Heart left ventricle (tissue), 16 donors: ENCODE measurements at places on chromosomes 3 and 15. TPM values are rescaled to one million over a fixed set of nuclear protein-coding genes. Genes with fewer than 3 reads are reported as not detected.

DNA sequence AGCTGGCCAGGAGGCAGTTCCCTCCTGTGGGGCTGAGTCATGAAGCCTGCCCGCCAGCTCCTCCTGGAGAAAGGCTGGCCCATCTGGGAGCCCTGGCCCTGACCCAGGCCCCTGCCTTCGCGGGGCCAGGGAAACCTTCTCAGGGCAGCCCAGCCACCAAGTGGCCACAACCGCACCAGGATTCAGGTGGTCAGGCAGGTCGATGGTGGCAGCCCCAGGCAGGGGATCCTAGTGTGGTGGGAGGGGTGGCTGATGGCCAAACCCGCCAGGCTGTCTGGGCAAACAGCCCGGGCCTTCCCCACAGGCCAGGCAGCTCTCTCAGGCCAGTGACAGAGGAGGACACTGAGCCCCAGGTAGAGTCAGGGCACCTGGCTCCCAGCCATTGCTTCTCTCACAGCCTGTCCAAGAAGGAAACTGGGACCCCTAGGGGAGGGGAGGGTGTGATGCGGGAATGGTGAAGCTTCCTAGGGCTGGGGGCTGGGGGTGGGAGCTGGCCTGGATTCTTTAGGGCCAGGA, 1.2 kb downstream of the TWF2 start:
- peaks cover 66% of the 10 kb centered on the region for H3K4me1 ChIP-seq
- peak overlapping the region; percentile 97 for H3K4me3 ChIP-seq
- peak; percentile 78 for DNase-seq

DNA sequence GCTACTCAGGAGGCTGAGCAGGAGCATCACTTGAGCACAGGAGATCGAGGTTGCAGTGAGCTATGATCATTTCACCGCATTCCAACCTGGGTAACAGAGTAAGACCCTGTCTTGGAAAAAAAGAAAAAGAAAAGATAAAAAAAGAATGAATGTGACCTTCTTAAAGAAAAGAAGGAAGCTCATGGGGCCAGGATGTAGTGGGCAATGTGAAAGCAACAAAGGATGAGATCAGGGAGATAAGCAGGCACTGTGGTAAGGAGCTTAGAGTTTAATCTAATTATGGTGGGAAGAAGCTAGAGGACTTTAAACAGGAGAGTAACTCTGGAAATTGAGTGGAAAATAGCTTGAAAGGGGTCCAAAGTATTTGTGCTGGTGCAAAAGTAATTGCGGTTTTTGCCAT, 231.6 kb upstream of the UBE2E2 start:
- DNase-seq, result no peak
- no peak overlapping the region for H3K4me3 ChIP-seq
- no peaks in the 10 kb centered on the region for H3K36me3 ChIP-seq
- H3K4me1 ChIP-seq, result no peaks in the 10 kb centered on the region
- no peak overlapping the region for H3K27ac ChIP-seq

GRCh38 chr3:18808429-18808828, 339.9 kb upstream of the KCNH8 start:
- no peaks in the 10 kb centered on the region for H3K27me3 ChIP-seq
- H3K4me3 ChIP-seq, result no peak overlapping the region
- no peaks in the 10 kb centered on the region for H3K4me1 ChIP-seq
- DNase-seq, result no peak
- no peaks in the 10 kb centered on the region for H3K36me3 ChIP-seq

DNA sequence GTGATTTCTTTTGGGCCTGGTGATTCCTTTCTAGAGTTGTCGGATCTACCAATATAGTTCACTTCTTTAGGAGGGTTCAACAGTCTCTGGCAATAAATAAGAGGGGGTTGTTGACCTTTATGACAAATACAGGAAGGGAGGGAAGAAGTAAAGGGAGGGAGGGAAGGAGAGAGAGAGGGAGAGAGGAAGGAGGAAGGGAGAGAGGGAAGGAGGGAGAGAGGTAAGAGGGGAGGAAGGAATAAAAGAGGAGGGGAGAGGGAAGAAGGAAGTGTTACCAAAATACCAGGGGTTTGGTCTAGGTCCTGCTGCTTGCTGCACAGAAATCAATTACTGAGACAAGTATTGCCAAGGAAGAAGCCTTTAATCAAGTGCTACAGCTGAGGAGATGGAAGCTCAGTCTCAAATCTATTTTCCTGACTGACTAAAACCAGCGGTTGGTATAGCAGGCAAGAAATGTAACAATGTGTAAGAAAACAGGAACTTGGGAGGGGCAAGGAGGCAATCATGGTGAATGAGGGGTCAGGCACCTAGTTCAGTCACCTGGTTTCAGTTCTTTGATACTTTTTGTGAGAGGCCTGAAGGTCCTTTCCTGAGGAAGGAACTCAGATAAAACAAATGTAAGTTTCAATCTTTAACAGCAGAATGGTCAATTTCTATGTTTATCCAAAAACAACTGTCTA, 14.1 kb upstream of the TMEM40 start:
- no peak for DNase-seq
- no peaks in the 10 kb centered on the region for H3K27me3 ChIP-seq
- H3K27ac ChIP-seq, result no peak overlapping the region
- H3K36me3 ChIP-seq, result no peaks in the 10 kb centered on the region
- no peak overlapping the region for H3K4me3 ChIP-seq
- no peaks in the 10 kb centered on the region for H3K4me1 ChIP-seq

DNA sequence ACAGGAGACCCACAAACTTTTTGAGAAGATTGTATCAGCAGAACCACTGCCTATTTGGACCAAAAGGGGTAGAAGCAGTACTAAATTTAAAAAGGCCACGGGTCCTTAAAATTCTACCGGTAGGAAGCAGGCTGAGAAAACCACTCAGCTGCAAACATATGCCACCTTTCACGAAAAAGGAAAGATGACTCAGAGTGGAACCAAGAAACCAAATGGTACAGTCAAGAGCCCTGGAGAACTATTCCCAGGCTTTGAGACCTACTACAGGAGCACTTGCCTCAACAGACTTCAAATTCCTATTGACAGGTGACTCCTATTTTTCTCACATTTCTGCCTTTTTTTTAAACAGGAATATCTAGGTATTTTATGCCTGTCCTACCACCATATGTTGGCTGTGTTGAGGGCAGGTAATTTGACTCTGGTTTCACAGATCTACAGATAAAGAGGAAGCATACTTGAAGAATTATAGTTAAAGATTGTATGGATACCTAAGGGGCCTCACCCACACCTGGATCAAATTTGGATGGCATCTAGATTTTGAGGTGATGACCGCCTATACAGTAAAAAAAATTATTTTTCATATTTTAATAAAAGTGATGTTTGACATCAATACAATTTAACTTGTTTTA, 10.1 kb downstream of the GOLIM4 start:
- no peak for DNase-seq
- no peaks in the 10 kb centered on the region for H3K27me3 ChIP-seq
- no peaks in the 10 kb centered on the region for H3K36me3 ChIP-seq
- no peak overlapping the region for H3K27ac ChIP-seq

Gene FAN1
- 13.7 TPM for polyA plus RNA-seq

Gene RNF168
- polyA plus RNA-seq, result 8.4 TPM

- H3K36me3 ChIP-seq, result no peaks in the 10 kb centered on the region
- no peak for DNase-seq
- no peaks in the 10 kb centered on the region for H3K27me3 ChIP-seq
- H3K4me1 ChIP-seq, result no peaks in the 10 kb centered on the region
- H3K27ac ChIP-seq, result no peak overlapping the region
Measured at GRCh38 chr3:41502023-41502422, 302.7 kb downstream of the CTNNB1 start.

DNA sequence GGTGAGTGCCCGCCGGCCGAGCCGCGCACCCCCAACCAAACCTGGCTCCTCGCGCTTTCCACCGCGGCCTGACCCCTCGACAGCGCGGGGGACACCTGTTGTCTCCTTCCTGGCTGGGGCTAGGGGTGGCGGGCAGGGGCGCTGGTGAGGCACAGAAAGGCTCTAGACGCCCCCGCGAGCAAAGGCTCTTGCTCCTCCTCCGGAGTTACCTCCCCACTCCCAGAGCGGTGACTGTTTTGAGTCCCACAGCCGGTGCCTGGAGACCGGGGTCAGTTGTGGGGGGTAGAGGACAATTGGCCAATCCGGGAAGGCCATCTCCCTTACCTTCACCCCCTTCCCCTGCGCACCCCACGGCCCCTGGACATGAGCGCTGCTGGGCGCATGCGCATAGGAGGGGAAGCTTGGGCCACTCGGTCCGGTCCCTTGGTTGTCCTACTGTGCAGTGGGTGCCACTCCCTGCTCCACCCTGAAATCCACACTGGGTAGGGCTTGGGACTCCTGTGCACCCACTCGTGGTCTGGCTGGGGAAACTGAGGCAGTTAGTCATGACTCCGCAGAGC, 554 bp downstream of the CHST13 start:
- peaks cover 13% of the 10 kb centered on the region for H3K27me3 ChIP-seq
- peaks cover 8% of the 10 kb centered on the region for H3K4me1 ChIP-seq
- H3K36me3 ChIP-seq, result no peaks in the 10 kb centered on the region
- peak overlapping the region; percentile 33 for H3K4me3 ChIP-seq

Gene DUOX2
- polyA plus RNA-seq, result 0.03 TPM

Gene SLC12A1
- not detected for polyA plus RNA-seq

Gene REC114
- not detected for polyA plus RNA-seq

- H3K27ac ChIP-seq, result no peak overlapping the region
- DNase-seq, result no peak
- H3K36me3 ChIP-seq, result no peaks in the 10 kb centered on the region
- no peaks in the 10 kb centered on the region for H3K27me3 ChIP-seq
- H3K4me1 ChIP-seq, result no peaks in the 10 kb centered on the region
Measured at GRCh38 chr3:148162132-148162531, 535.6 kb upstream of the AGTR1 start.

Gene SLCO3A1
- 38.9 TPM for polyA plus RNA-seq

Gene ARGFX
- not detected for polyA plus RNA-seq

Gene MUC4
- polyA plus RNA-seq, result not detected

- no peak for DNase-seq
- H3K36me3 ChIP-seq, result no peaks in the 10 kb centered on the region
- H3K27ac ChIP-seq, result no peak overlapping the region
- no peak overlapping the region for H3K4me3 ChIP-seq
- no peaks in the 10 kb centered on the region for H3K4me1 ChIP-seq
- H3K27me3 ChIP-seq, result no peaks in the 10 kb centered on the region
Measured at GRCh38 chr3:123780656-123781055, 103.5 kb downstream of the MYLK start.

Gene CCR2
- 0.23 TPM for polyA plus RNA-seq

DNA sequence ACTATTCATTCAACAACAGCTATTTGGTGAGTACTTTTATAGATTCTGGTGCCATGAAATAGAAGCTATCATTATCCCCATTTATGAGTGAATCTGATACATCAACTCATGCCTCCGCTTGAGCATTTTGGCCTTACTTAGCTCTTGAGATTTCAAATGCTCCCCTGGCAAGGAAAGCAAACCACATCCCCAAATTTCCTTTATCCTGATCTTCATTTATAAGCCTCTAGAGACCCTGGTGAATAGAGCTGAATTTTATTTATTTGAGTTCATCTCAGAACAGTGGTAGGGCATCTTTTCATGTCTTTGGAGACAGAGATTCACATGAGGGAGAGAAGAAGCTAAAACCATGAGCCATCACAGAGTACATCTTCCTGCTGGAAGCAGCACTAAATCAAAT, 317.2 kb downstream of the SLC9A9 start:
- H3K36me3 ChIP-seq, result no peaks in the 10 kb centered on the region
- peaks cover 14% of the 10 kb centered on the region for H3K4me1 ChIP-seq
- no peaks in the 10 kb centered on the region for H3K27me3 ChIP-seq
- no peak overlapping the region for H3K4me3 ChIP-seq

Gene ADGRG7
- polyA plus RNA-seq, result not detected

DNA sequence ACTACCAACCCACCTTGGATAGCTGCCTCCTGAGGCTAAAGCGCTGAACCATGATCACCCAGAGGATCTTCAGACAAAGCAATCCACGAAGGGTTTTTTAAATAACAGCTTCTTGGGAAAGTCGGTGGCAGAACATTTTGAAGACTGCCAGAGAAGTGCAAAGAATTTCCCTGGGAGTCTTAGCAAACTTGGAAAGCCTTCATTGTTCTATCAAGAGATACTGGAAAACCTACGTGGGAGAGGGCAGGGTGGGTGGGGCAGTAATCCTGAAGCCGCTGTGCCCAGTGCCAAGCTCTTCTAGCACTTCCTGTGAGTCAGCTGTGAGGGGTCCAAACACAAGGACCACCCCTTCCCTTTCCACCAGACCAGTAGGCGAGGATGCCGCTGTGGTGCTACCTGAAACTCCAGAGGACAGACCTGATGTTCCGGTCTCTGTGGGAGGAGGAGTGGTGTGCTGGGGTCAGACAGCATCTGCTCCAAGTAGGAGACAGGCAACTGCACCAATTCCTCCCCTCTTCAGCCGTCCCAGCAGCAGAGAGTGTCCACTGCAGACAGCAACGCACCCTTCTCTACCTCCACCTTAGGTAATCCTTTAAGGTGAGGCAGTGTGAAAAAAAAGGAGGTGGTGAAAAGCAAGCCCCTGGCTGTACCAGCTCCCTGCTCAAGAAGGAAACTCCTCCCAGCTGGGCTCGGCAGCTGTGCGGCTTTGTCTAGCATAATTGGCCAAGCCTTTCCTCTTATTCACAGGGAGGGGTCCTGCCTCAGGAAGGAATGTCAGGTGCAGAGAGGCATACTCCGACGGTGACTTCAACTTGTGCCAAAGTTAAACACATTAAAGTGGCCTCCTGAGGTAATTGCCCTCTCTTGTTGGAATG, 99.0 kb downstream of the TMCC1 start:
- no peaks in the 10 kb centered on the region for H3K27me3 ChIP-seq
- H3K36me3 ChIP-seq, result no peaks in the 10 kb centered on the region
- peaks cover 4% of the 10 kb centered on the region for H3K4me1 ChIP-seq
- peak overlapping the region; percentile 87 for H3K27ac ChIP-seq

DNA sequence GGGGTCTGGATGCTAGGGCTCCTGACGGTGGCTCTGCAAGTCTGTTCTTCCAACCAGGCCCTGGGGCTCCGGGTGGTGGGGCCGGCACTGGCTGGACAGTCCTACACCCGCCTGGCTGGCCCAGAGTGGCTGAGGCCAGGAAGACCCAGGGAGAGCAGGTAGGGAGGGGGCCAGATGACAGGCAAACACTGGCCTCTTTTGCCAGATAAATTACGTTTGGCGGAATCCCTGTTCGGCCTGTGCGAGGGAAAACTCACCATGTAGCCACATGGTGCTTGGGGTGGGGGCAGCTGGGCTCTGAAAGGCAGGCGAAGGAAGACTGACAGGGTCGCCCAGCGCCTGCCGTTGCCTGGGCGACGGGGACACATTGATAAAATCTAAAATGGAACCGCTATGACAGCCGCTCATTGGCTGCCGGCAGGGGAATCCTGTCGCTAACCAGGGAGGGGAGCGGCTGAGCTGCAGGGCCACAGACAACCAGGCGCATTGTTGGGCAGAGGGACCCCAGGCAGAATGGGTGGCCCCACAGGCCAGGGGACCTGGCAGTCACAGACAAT, 30.4 kb downstream of the IQSEC1 start:
- H3K4me3 ChIP-seq, result no peak overlapping the region
- H3K4me1 ChIP-seq, result peaks cover 5% of the 10 kb centered on the region
- no peaks in the 10 kb centered on the region for H3K27me3 ChIP-seq
- no peak overlapping the region for H3K27ac ChIP-seq
- no peak for DNase-seq

Gene MINAR1
- 0.06 TPM for polyA plus RNA-seq

DNA sequence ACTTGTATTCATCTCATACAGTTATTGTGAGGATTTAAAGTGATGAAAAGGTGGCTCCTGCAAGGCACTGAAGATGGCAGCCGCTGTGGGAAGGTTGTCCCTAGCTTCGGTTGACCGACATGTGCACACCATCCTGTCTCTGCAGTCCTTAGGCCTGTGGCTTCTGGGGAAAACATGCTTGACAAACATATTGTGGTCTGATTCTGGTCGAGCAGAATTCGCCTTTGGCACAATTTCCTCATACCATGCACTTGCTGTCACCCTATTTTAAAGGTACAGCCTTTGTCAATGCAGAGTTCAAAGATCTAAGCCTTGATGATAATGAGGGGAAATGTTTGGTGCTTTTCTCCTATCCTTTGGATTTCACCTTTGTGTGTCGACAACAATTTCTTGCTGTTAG, 50.9 kb downstream of the PRICKLE2 start:
- peaks cover 7% of the 10 kb centered on the region for H3K4me1 ChIP-seq
- no peaks in the 10 kb centered on the region for H3K27me3 ChIP-seq
- DNase-seq, result no peak
- no peak overlapping the region for H3K27ac ChIP-seq
